ENCODE measurements at places on chromosomes 5 and 9.

- DNase-seq = peak; percentile 22
These were observed 212.4 kb downstream of the TLE1 start for GRCh38 chr9:81476813-81477490.

GRCh38 chr9:138053321-138053868 lies 175.8 kb downstream of the CACNA1B start:
- no peak for DNase-seq

DNA sequence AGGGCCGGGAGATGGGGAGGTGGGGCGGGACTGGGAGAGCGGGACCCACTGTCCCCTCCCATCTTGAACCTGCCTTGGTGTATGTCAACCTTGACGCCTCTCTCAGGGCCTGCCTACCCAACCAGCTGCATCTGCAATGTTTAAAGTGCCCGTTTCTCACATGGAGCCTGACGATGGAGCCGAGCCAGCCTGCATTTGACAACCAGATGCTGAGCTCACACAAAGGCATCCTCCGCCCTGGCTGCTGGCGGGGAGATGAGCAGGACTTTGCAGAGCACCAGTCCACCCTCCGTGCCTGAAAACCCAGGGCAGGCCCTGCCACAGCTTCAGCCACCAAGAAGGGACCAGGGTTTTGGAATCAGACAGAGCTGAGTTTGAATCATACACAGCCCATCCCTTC lies 141.1 kb upstream of the SMIM23 start:
- DNase-seq = peak; percentile 53

GRCh38 chr5:88081877-88082276 lies 186.8 kb downstream of the TMEM161B start:
- no peak for DNase-seq
